ENCODE measurements at places on chromosomes 3 and 15.

- peak; percentile 58 for DNase-seq
Measured at GRCh38 chr15:76057332-76058000, 2.3 kb upstream of the TMEM266 start.

- DNase-seq, result no peak
Measured at GRCh38 chr15:40328176-40328575, 4.7 kb downstream of the INAFM2 start.

GRCh38 chr3:43180027-43180426 is 74.1 kb upstream of the POMGNT2 start:
- no peak for DNase-seq

GRCh38 chr3:192993411-192993810 is 75.8 kb upstream of the MB21D2 start:
- no peak for DNase-seq

- no peak for DNase-seq
Measured at GRCh38 chr15:54298396-54298795, 320.2 kb downstream of the UNC13C start.

GRCh38 chr3:101383156-101383575 is 62.8 kb upstream of the IMPG2 start:
- peak; percentile 46 for DNase-seq

DNA sequence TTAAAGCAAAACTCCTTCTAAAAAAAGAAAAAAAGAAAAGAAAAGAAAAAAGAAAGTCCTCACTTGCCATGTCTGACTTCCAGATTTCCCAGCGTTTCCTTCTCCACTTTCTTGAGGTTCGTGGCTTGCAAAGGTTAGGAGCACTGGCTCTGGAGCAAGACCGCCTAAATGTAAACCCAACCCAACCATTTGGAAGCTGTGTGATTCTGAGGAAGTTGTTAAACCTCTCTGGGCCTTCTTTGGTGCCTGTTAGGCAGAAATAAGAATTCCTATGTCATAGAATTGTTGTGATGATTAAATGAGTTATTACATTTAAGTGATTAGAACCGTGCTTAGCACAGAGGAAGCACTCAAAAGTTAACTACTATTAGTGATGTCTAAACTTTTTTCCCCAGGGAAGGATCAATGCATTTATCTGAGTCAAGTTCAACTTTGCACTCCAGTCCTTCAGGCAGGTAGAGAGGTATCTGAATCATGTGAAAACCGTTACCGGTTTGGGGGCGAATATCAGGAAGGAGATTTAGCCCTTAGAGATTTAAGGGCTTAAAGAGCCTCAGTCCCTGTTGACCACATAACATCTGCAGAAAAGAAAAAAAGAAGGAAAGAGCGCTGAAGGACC is 78.3 kb upstream of the HES1 start:
- DNase-seq, result no peak

- DNase-seq, result peak; percentile 9
Measured at GRCh38 chr3:1609416-1609815, 489.2 kb upstream of the CNTN4 start.

DNA sequence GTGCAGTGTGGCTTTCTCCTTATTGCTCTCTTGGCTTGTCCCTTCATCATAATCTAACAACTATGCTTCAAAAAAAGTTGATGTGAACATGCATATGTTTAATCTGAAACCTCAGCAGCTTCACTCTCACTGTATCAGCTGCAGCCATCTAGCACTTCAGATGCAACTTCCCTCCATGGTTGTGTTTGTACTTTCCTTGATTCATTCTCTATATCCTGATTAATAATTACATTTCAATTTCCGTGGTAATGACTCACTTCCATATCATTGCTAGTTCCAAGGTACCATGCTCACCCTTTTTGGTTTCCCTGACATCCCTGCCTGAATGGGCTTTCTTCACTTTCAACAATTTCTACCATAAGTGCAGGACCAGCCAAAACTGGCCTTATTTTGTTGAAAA is 51.2 kb downstream of the MDFIC2 start:
- DNase-seq, result no peak

DNA sequence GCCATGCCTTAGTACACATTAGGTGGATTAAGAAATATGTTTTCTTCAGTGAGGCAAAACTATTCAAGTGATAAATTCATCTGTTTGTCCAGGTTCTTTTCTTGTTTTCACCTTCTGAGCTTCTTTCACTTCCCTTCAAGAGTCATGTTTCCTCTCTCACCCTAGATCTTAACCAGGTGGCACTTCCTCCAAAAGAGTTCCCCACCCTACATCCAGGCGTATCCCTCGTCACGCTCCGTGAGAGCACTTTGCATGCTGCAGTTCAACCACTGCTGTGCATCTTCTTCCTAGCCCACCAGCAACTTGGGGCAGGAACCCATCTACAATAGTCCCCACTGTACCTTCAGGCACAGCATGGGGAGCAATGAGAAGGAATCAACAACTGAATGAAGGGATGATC is 28.9 kb downstream of the OSBPL10 start:
- no peak for DNase-seq

DNA sequence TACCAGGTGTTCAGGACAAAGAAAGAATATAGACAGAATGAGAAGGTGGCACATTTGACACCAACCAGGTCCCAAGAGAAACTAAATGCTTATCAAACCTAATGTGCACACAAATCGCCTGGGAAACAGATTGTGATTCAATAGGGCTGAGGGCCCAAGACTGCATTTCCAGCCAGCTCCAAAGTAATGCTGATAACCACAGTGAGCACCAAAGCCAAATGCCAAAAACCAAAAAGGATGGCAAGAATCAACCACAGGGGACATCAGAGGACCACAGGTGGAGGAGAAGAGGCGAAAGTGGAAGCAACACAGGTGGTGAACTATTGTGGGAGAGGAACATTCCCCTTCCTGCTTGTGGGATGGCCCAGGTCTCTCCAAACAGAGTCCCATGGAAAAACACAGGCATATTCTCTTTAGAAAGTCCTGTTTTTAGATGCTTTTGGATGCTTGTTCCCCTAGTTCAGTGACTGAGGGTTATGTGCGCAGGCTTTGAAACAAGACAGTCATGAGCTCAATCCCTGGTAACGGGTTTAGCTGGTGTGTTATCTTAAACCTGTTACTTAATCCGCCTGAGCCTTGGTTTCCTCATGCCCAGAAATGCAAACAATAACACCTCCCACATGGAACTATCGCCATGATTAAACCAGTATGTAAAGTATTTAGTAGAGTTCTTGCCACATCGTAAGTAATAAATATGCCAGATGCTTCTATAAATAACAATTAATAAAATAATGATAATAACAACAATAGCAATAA is 241.7 kb downstream of the ATP8B4 start:
- DNase-seq, result no peak

DNA sequence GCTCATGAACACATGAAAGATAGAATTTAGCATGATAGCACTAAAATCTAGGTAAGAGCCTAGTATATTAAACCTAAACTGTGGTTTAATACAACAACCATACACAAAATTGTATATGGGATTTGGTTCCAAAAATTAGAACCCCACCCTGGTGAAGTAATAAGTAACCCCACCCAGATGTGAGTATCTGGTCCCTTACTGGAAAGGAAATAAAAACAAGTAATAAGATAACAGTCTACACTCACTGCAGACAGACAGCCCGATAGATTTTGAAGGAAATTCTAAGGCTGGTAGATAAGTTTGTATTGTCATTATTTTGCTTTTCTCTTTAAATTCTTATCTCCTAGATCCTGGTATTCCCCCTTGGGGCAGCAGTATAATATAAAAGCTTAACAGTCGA is 184.9 kb downstream of the ZBTB20 start:
- no peak for DNase-seq

- DNase-seq, result no peak
Measured at GRCh38 chr15:67779549-67780111, 45.7 kb upstream of the SKOR1 start.

DNA sequence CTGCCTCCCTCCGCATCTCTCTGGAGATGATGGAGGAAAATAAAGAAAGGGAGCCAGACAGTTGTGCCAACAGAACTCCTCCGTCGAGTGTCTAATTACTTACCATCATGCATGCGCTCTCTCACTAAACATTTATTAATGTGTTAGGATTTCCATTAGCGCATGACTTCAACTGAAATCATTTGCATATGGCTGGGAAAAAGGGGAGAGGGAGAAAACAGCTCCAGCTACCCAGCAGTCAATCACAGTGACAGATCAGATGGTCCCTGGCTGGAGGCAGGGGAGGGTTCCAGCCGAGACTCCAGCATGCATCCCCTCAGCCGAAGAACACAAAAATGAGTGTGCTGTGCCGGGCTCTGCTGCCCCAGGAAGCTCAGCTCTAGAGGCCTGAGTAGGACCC is 6.8 kb upstream of the RHO start:
- no peak for DNase-seq

GRCh38 chr3:61980041-61980440 is 393.3 kb downstream of the FEZF2 start:
- DNase-seq, result no peak

DNA sequence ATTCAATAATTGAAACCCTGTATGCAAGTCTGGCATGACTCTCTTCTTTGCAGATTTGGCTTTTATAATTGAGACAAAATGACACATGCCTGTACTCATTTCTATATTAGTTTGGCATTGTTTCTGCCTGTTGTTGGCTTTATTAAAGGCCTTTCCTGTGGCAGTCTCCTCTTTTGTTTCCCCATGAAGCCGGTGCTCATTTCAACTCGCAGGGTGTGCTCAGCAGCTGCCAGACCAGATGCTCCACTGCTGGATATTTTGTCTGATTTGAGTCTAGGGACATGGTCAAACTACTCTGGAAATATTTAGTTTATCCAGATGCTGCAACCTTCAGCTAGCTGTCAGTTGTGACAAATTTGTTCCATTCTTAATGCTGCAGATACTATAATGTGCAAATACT is 445.3 kb downstream of the NAALADL2 start:
- DNase-seq, result peak; percentile 85

DNA sequence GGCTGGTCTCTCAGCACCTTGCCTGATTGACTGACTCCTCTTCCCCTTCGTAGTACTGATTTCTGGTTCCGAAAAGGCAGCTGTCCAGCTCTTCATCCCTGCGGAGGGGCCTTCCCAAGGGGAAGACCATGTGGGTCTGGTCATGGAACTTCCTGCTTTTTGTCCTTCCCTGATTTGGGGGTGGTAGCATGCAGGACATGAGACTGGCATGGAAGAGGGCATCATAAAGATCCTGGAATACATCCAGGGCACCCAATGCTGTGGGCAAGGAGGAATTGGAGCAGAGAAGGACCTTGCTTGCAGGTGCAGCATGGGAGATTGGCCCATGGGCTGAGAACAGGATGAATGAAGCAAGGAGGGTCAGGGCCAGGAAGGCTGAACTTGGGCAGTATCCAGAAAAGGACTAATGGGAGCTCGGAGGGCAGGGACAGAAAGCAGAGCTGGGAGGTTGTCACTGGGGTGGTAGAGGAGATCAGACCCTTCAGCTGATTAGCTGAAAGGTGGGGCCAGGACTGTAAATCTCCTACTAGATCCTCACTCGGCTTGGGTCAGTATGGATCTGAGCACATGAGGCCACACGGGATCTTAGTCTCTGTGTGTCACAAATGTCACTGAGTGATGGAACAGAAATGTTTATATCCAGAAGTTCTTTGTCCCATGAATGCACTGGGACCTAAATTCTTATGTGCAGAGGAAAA is 59.5 kb downstream of the AMOTL2 start:
- DNase-seq, result no peak

DNA sequence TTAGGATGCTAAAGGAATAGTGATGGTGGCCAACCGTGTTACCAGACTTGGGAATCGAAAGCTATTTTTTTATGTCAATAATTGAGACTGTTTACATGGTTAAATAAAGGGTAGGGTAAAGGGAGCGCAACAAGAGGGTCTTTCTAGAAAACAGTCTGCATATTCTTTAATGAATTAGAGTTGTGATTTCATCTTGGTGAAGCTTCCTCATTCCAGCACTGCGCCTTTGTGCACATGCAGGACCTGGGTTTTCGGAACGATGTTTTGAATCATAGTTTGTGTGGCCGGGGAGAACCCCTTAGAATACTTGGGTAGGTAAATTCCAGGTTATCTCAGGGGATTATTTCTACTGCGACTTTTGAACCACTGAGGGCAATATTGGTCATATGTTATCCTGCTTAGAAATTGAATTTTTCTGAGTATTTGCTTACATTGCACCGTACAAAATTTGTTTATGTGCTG is 1.3 kb downstream of the PIK3CA start:
- DNase-seq, result peak; percentile 27

DNA sequence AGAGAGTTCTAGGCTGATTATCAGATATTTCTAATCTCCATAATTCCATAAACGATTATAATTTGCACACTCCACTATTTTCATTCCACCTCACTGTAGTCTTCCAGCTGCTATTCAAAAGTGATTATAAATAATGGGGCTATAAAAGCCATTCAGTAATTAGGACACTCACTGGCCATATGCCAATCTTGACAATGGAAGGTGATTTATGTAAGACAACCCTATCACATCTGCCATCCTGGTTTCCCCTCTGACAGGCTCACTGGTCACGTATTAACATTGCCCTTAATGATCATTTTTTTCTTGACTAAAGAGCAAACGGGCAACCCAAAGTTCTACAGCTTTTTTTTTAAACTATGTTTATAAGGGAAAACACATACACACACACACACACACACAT is 402.4 kb downstream of the MAGI1 start:
- DNase-seq, result no peak

GRCh38 chr15:57382215-57382614 is 5.9 kb downstream of the CGNL1 start:
- DNase-seq, result no peak

- DNase-seq, result peak; percentile 71
Measured at GRCh38 chr3:97981886-97982285, 9.7 kb upstream of the RIOX2 start.

DNA sequence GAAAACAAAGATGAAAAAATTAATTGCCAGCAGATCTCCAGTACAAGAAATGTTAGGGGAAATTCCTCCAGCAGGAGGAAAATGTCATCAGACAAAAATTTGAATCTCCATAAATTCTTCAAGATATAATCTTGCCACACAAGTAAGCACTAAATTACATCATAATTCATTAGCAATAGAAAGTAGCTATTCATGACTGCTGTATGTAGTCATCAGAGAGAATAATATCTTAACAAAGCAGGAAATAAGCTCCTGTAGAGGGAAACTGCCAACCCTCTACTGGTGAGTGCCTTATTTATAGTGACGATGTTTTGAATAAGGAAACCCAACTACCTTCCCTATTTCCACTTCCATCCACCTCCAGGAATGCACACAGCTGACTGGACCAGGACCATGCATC is 15.8 kb upstream of the SLC27A2 start:
- DNase-seq, result no peak

DNA sequence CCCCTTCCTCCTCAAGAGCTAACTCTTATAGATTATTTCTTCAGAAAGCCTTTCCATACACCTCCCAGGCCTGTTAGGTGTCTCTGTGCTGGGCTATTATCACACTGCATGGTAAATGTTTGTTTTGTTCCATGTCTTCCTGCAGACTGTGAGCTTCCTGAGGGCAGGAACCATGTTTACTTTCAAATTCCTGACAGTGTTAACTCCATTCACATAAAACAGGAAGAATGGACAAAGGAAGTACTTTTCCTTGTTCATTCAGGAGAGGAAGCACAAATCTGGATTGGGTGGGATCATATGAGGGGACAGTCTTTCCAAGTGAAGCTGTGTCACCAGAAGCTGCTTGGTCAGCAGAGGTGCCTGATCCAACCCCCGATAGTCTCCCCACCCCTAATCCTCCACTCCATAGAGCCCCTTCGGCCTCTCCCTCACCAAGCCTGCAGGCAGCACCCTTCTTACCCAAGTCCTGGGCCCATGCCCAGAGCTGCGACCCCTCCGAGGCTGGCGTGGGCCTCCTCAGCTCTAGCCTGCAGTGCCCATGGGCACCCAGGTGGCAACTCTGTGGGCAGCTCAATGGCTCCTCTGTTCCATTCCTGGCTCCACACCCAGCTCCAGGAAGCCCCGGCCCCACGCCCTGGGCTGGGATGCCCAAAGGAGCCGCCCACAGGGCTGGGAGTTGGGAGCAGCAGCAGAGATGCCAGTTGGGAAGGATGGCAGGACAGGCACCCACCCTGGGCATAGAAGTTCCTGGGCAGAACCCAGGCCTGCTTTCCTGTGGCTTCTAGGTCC is 6.9 kb downstream of the SHF start:
- no peak for DNase-seq

Measured in hindlimb muscle (tissue), 1 donor.